ENCODE measurements at places on chromosomes 13 and 19.

DNA sequence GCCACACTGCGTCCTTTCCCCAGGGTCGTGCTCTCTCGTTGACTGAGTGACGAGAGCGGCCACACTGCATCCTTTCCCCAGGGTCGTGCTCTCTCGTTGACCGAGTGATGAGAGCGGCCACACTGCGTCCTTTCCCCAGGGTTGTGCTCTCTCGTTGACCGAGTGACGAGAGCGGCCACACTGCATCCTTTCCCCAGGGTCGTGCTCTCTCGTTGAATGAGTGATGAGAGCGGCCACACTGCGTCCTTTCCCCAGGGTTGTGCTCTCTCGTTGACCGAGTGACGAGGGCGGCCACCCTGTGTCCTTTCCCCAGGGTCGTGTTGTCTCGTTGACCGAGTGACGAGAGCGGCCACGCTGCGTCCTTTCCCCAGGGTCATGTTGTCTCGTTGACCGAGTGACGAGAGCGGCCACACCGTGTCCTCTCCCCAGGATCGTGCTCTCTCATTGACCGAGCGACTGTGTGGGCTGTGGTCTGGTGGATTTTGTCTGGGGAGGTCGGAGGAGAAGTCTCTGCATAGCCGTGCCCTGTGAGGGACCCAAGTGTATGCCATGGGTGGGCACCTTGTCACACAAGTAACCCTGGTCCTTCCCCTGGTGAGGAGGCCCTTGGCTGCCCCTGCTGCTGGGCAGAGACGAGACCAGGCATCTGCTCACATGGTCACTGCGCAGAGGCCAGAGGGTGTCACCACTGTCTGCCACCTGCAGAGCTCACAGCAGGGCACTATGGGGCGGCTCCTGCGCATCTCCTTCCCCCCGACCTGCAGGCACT, 107.7 kb downstream of the KDM4B start:
- DNase-seq, result no peak

GRCh38 chr13:62556978-62557377, 1141.3 kb upstream of the PCDH20 start:
- no peak for DNase-seq

DNA sequence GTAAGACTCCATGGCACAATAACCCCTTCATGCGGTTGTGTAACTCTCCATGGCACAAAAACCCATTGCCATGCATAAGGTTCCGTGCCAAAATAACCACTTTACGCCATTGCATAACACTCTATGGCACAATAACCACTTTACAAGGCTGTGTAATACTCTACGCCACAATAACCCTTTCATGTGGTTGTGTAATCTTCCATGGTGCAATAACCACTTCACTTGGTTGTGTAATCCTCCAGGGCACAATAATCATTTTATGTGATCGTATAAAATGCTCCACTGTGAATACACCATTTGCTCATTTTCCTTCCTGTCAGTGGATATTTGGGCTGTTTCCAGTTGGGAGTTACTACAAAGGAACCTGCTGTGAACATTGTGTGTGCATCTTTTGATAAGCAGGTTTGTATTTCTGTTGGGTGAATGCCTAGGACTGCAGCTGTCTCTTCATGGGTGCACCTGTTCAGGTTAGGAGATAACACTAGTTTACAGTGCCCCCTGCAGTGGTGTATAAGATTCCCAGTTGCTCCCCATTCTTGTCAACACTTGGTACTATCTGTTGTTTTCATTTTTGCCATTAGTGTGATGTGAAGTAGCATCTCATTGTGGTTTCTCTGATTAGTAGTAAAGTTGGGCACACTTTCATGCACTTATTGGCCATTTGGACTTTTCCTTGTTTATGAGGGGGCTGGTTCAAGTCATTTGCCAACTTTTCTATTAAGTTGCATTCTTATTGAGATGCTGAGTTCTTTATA, 21.1 kb upstream of the ZSCAN18 start:
- no peak for DNase-seq

DNA sequence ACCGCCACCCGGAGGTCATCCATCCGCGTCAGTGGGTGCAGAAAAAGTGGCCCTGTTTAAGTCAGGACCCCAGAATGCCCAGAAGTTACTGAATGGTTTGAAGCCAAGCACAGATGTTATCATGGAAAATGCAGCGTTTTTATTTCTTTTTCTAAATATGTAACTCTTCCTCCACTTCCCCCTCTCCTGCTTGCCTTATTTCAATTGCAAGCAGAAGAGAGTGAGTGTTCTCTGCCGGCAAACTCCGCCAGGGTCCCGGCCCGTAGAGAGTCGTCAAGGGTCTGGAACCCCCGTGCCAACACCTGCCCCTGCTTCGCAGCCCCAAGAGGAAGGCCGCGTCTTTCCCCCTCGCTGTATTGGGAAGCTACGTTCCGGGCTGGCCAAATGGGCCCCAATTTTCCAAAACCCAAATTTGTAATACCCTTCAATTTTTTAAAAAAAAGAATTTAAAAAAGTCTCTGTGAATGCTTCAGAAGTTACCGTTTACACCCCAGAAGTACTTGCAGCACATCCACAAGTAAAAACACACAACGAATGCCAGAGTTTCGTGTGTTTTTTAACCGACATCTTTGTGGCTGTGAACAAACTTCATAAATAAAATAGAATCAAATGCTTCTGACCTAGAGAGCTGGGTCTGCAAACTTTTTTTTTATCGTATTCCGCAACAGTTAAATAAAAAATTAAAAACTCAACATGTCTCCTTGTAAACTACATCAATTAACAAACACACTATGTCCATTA, 712 bp upstream of the PDX1 start:
- no peak for DNase-seq

GRCh38 chr13:98307463-98308085, 130.5 kb upstream of the RNF113B start:
- no peak for DNase-seq

GRCh38 chr19:815079-815774, 6.5 kb downstream of the PLPPR3 start:
- no peak for DNase-seq

GRCh38 chr13:56558698-56559320, 581.9 kb upstream of the PRR20A start:
- DNase-seq, result no peak

- no peak for DNase-seq
Measured at GRCh38 chr19:57165846-57166245, 1.4 kb downstream of the DUXA start.

DNA sequence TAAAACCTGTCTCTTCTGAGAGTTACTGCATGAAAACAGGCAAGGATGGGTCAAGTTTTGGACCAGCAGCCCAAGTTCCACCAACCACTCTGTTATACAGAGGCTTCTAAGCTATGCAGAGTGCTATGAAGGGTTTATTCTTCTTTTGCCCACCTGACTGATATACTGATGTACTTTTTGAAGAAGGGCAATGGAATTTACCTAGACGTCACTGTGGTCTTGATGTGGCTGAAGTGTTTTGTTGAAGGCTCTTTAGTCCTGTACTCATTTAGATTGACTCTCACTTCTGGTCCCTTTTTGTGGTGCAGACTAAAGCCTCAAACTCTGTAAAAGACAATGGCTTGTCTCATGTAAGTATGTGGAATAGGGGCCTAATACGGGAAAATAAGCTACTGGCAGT, 92.0 kb downstream of the DGKH start:
- DNase-seq, result no peak

GRCh38 chr13:20146381-20146780, 14.5 kb downstream of the GJA3 start:
- DNase-seq, result no peak

DNA sequence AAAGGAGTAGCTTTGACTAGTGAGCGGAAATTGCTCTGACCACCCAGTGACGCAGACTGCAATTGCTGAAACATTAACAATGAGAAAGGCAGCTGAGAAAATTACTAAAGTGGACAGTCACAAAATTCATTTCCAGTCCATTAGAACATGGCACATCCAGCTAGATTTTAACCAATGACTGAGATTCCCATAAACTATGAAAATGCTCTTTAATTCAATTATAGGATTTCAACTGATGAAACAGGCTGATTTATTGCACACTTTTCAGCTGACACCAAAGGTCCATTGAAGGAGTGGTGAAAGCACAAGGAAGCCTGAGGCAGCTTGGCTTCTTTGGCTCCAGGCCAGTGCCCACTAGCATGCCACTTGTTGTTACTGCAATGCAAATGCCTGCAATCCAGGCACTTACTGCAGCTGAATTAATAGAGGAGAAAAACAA, 933.4 kb downstream of the SLITRK6 start:
- no peak for DNase-seq
